Hematopoietic multipotent progenitor cell (in vitro differentiated cells): ENCODE measurements at places on chromosomes 3 and 15.

DNA sequence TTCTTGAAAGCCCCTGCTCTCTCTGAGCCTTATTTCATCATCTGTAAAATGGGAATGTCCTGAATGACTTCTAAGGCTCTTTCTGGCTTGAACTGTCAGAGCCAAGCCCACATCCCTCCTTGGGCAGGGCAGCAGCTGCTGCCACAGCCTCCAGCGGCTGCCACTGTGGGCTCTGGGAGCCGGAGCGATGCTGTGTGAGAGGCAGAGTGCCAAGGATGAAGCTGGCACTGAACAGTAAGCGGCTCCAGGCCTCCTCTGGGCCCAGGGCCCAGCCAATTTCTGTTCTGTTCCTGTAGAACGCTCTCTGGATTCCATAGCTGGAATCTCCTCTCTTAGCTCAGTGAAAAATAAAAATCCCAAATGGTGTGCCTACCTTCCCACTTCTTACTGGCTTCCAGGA is 4.4 kb downstream of the CPLX3 start:
- no peak for DNase-seq

- DNase-seq: no peak
Observed at GRCh38 chr3:49530701-49531100, 23.6 kb upstream of the BSN start.

- DNase-seq: no peak
Observed at GRCh38 chr3:45783667-45784066, 12.7 kb downstream of the SLC6A20 start.

DNA sequence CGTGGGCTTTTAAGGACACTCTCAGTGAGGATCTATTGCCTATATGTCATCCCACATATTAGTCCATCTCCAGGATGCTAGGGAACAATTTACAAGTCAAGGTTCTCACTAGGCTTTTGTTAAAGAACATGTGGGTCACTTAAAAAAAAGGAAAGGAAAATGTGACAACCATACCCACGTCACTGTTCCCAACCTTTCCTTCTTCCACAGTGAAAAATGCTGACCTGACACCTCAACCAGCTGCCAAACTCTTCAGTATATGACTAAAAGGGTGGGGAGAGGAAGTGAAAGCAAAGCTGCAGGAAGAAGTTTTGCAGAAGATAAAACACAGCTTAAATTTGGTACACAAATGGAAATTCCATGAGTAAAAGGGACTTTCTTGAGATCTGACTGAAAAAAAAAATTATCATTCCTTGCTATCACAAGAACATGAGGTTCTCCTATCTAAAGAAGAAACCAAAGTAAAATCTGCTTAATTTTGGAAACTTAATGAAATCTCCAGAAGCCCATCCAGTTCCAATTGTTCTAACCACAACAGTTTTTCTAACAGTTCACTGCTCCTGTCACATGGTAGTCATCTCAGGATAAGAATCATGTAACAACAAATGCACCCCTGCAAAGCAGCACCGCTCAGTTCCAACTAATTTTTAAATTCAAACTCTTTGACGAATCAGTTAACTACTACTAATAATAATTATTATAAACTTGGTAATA is 117.0 kb upstream of the TSPAN3 start:
- DNase-seq: no peak

DNA sequence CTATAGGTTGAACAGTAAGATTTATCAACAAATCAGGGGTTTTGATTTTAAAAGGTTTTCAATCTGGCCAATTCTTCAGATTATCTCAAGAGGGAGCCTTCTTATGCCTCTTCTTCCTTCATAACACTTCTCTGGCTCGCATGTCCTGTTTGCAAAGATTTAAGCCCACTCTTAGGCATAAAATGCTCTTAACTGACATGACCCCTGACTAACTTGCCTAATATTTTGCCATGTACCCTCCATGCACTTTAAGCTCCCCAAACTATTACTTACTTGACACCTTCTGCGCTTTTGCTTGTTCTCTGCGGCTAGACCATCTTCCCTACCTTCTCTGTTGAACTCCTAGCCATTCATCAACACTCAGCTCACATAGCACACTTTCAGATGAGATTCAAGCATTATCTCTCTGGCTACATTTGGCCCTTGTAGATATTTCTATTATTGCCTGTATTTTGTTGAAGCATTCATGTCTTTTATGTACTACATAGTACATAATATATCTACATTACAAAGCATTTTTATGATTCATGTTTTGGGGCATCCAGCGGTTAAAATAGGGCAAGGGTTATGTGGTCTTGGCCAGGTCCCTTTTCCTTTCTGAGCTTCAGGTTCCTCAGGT is 1.0 kb upstream of the ARIH1 start:
- DNase-seq: peak; percentile 23

GRCh38 chr3:191120447-191121298 is 78.4 kb upstream of the OSTN start:
- no peak for DNase-seq

GRCh38 chr15:46354443-46354842 is 719.6 kb downstream of the SQOR start:
- DNase-seq: no peak

GRCh38 chr15:83178869-83179325 is 28.7 kb downstream of the HDGFL3 start:
- DNase-seq: no peak

DNA sequence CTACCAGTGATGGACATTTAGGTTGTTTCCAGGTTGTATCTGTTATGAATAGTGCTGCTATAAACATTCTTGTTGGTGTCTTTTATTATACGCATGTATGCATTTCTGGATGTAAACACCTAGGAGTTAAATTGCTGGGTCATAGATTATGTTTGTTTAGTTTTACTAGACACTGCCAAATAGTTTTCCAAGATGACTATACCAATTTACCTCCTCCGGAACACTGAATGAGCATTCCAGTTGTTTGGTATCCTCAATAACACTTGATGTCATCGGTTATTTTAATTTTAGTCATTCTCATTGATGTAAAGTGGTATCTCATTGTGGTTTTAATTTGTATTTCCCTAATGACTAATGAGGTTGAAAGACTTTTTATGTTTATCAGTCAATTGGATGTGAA is 36.6 kb upstream of the ARID3B start:
- no peak for DNase-seq

DNA sequence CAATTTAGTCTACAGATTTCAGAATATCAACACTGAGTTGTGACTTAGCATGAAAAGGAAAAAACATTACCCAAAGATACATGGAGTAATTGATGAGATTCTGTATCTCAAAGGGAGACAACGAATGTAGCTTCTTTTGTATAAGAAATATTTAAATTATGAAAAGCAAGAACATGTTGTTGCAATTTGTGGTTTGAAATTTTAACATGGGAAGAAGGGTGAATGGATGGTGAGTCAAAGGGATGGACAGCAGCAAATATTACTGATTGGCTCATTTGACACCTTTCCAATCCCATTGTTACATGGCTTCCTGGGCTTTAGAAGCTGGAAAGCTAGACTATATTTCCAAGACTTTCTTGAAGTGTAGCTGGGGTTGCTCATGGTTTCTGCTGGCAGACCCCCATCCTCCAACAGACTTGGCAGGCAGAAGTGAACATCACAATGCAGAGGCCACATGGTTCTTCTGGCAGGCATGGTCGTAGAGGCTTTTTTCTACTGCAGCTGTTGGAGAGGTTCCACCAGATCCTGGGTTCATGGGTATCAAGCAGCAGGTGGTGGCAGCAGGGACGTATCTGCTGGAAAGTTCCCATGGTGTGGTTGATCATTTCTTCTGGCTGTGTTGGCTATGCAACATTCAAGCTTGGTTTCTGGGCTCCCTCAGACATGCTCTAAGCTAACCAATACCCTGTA is 47.2 kb upstream of the KPNA4 start:
- no peak for DNase-seq

- no peak for DNase-seq
Observed at GRCh38 chr15:40081691-40082194, 26.9 kb downstream of the BMF start.

DNA sequence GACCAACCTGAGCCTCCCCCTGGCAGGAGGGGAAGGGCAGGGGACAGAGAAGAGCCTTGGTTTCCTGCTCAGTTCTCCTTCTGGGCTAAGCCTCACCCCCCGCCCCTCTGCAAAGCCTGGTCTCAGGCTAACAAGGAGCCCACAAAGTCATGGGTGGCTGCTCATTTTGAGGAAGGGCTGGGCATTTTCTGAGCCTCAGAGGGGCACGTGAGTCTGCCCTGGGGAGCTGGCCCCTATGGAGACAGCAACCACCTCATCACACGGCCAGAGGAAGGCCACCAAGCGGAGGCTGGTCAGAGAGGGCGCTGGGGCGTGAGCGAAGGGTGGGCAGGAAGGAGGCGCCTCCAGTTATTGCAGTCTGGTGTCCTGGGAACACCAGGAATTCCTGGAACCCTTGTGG is 18.7 kb downstream of the ABTB1 start:
- no peak for DNase-seq

GRCh38 chr3:59758672-59759071 is 708.8 kb upstream of the CFAP20DC start:
- DNase-seq: no peak

DNA sequence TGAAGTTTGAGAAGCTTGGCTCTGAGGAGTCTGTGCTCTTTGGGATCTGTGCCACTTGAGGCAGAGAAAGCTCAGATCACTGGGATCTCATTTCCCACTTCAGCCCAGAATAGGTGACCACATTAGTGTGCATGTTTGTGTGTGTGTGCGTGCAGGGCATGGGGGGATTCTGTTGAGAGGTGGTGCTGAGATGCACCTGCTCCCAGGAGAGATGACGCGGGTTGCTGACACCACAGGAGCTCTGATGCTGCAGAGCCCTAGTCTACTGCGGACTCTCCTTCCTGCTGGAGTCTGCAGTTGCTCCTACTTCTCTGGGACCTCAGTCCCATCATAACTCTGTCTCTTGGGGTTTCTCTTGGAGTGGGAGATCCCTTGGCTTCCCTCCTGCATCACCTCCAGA is 14.7 kb upstream of the CTXND1 start:
- no peak for DNase-seq

- no peak for DNase-seq
Observed at GRCh38 chr15:41573396-41573795, 14.4 kb downstream of the TYRO3 start.

- DNase-seq: no peak
Observed at GRCh38 chr15:95489103-95489502, 841.4 kb upstream of the NR2F2 start.

DNA sequence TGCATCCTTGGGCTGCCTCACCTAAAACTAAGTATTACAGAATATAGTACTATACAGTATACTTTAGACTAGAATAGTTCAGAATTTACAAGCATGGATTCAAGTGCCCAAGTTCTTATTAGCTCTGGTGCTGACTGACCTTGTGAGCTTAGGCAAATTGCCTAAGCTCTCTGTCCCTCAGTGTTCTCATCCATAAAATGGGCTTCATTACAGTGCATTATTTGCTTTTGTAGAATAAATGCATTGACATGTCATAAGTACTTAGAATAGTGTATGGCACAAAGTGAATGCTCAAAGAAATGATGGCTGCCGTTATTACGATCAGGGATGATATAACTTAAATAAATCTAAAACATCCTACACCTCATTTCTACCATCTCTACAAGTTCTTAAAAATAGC is 269.7 kb downstream of the FOXP1 start:
- DNase-seq: no peak

DNA sequence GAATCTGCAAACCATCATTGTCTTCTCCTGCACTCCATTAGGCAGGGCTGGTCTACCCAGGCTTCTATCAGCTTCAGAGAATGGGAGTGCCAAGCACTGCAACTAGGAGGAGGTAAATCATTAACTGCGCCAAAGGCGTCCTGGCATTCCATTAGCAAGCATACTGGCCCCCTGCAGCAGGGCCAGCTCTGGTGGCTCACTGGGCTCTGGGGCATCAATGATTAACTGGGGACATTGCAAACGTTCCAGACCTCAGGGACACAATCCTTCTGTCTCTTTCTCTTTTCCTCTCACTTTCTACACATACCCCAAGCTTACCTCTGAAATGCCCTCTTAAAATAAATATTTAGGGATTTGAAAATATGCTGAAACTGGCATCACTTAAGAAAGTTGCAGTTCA is 129.0 kb downstream of the MYLK start:
- no peak for DNase-seq

DNA sequence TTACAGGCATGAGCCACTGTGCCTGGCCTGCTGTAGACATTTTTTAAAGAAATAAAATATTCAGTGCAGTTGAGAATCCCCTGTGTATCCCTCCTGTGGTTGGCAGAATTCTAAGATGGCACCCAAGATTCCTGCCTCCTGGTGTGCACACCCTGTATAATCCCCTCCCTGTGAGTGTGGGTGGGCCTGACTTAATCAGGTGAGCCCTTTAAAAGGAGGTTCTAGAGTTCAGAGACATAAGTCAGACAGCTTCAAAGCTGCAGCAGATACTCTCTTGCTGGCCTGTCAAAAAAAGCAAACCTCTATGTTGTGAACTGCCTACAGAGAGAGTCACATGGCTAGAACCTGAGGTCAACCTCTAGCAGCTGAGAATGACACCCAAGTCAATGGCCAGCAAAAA is 7.0 kb upstream of the VIPR1 start:
- DNase-seq: no peak

DNA sequence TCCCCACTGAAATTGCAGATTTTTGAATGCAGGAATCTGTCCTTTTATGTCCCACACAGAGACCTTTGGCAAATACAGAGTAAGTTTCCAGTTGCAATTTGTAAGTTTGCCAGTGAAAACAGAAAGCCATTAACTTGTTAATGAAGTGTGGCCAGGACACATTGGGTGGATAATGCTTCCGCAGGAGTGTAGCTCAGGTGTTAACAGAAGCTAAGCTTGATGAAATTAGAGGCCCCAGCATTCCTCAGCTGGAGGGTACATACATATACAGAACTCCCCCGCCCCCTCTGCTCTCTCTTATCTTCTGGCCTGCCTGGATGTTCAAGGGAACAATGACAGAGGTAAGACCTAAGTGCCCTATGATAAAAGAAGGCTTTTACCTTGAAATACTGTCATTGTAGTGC is 8.1 kb upstream of the LRRC2 start:
- no peak for DNase-seq

- DNase-seq: no peak
Observed at GRCh38 chr15:49741712-49742111, 120.9 kb downstream of the DTWD1 start.

GRCh38 chr15:42858540-42858939 is 62.0 kb downstream of the TTBK2 start:
- no peak for DNase-seq

DNA sequence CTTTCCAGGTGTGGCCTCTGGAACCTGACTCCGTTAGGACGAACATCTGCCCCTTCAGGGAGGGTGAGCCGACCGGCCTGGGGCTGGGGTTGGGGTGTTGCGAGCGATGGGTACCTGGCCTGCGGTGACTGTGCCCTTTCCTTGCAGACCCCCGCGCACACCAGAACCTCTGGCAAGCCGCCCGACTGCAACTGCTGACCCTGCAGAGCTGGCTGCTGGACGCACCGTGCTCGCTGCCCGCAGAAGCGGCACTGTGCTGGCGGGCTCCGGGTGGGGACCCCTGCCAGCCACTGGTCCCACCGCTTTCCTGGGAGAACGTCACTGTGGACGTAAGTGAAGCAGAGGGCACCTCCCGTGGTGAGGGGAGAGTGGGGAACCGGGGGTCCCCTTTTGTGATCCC is 5.5 kb upstream of the CRELD1 start:
- DNase-seq: no peak

DNA sequence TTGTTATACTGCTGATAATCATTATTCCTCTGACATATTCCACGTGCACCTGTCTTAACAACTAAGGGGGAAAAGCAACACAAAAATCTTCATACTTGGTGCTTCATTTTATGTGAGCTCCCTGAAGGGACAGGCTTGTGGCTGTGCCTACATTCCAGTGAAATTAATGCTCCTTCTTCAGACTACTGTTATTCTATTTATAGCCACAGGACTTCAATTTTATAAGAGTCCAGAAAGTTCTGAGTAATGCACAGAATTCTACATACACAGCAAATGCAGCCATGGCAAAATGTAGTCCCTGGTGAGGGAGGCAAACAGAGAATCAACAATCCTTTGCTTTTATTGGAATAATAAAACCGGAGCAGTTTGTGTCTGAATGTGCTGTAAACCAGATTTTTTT is 417.1 kb downstream of the RBMS3 start:
- DNase-seq: no peak
